H54 (cell line): ENCODE measurements at places on chromosomes 7 and 10.

DNA sequence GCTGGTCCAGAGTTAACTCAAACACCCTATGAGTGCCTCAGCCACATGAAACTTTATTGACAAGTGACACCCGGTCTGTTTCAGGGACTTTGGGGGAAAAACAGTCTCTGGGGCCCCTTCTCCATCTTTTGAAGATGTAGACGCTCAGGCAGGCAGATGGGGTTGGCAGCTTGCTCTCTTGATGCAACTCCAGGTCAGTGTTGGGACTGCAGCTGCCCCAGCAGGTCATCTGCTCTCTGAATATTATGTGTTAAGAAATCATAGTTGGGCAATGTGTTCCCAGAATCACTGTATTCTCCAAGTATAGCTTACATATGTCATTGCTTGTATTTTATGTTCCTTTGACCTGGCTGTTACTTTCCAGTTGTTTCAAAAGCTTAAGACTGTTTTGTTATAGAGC lies 544.9 kb upstream of the MGMT start:
- DNase-seq: no peak

DNA sequence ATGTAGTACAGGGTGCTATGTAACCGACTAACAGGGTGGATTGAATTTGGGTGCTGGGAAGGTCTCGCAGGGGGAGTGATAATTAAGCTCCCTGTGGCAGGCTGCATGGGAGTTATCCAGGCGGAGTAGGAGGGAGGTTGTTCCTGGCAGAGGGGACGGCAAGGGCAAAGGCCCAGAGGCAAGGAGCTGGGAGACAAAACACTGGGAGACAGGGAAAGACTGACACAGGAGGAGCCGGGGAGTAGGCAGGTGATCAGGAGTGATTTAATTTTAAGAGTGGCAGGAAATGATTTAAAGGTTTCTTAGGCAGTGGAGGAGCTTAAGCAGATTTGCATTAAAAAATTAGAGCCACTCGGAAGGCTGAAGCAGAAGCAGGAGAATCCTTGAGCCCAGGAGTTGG lies 40.7 kb upstream of the LEP start:
- DNase-seq: no peak

- no peak for DNase-seq
Observed at GRCh38 chr10:95121904-95122303, 52.6 kb upstream of the CYP2C8 start.

- DNase-seq: no peak
Observed at GRCh38 chr7:20217193-20217948, at the start of gene MACC1. Gene MACC1 (minus strand): TSS chr7:20217384. CDS start chr7:20161862, 55,522 bp downstream.

- no peak for DNase-seq
Observed at GRCh38 chr10:120689777-120690529, 161.2 kb upstream of the WDR11 start.

GRCh38 chr7:123823898-123824753 lies 20.8 kb upstream of the HYAL4 start:
- no peak for DNase-seq

- DNase-seq: no peak
Observed at GRCh38 chr7:113143486-113144257, 25.3 kb upstream of the SMIM30 start.

GRCh38 chr7:31735991-31736982 lies 49.3 kb downstream of the PPP1R17 start:
- peak; percentile 74 for DNase-seq

GRCh38 chr10:6607182-6607581 lies 27.1 kb upstream of the PRKCQ start:
- no peak for DNase-seq

DNA sequence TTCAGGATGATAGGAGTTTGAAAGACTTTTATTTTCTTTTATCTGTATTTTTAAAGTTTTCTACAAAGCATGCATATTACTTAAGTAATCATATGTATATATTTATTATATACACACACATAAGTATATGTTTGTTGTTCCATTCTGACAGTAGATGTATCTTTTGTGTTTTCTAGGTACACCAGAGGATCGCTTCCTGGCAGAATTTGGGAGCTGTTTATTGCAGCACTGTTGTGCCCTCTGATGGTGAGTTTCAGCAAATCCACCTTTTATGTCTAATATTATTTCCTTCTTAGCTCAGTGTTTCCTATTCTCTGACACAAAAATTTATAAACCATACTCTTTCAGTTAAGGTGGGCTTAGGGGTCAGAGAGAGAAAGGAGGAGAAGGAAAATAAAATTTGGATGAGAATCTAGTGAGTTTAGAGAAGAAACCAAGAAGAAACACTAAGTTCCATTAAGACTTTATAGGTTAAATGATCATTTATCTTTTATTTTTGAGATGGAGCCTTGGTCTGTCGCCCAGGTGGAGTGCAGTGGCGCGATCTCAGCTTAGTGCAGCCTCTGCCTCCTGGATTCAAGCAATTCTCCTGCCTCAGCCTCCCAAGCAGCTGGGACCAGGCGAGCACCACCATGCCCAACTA lies 59.2 kb upstream of the OIT3 start:
- peak; percentile 24 for DNase-seq

DNA sequence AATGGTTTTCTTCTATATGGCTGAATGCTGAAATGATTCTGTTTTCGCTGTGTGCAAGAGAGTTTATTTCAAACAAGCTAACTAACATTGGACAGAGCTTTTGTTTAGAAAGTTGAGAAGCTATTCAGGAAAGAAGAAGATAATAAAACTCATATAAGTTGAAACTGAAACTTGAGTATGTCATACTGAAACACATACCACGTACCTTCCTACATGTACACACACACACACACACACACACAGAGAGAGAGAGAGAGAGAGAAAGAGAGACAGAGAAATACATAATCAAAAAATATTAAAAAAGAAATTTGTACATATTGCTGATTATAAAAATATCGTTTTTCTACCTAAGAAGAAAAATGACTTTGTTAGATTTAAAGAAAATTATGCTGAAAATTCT lies 561.9 kb upstream of the KCND2 start:
- DNase-seq: no peak

GRCh38 chr10:123637326-123637880 lies 28.8 kb upstream of the GPR26 start:
- no peak for DNase-seq

DNA sequence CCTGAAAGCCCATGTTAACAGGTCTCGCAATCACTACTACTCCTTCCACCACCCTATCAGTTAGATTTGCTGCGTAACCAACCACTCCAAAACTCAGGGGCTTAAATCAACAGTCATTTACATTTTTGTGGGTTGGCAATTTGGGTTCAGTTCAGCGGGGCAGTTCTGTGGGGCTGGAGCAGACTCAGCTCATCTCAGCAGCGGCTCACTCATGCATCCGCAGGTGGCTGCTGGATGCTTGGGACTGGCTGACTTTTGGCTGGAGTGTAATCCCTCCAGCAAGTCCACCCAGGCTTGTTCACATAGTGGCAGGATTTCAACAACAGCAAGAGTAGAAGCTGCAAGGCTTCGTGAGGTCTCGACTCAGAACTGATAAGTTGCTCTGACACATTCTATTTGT lies 79.2 kb downstream of the NEUROD6 start:
- no peak for DNase-seq

- DNase-seq: no peak
Observed at GRCh38 chr7:120502132-120502531, 229.2 kb downstream of the KCND2 start.

- no peak for DNase-seq
Observed at GRCh38 chr10:99917963-99918825, 91.6 kb downstream of the DNMBP start.

- no peak for DNase-seq
Observed at GRCh38 chr10:11822026-11822756, 965 bp upstream of the PROSER2 start.

DNA sequence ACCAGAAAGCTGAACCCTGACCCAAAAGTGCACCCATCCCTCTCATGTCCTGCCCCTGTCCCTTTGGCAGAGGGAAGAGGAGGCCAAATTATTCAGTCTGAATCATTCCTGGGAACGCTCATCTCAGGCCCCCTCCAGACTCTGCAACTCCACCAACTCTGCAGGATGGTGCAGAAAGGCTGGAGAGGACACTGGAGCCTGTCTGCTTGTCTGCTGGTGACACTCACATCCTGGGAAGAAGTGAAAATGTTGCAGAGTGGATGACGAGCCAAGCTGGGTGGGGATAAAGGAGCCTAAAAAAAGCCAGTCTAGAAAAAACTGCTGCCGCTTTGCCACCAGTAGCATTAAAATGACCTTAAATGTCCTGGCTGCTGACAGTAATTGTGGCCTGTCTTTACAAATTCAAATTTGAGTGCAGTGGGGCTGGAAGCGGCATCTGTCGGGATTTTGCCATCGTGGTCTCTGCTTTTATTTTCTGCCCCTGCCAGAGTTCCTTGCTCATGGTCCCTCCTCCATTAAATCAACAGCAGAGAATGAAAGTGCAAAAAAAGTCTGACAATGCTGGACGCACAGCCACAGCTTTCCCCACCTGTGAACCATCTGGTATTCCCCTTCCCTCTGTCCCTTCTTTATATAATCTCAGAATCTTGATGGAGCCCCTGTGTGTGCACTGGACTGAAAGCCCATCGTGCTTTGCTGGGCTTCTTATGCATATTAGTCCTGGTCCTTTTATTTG lies 63.9 kb downstream of the STK17A start:
- DNase-seq: peak; percentile 42

DNA sequence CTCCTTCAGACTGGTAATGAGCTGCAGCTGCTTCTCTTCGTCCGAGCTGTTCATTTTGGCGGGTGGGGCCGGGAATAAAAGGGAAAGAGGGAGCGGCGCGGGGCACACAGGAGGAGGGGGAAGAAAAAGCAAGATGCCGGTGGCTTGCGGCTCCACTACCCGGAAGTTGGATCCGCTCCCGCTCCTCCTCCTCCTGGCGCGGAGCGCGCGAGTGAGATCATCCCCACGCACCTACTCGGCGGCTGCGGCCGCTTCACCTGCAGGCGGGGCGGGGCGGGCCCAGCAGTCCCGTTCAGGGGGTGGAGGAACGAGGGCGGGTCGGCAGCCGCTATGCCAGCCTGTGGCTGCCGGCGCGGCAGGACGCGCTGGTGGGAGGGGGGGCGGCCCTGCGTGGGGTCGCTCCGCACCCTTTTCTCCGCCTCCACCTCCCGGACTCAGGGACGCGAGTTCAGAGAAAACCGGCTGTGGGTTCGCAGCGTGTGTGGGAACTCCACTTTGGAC lies at the start of gene SHTN1:
Gene SHTN1 (minus strand): TSS at position 162 of the 501 bp plus-strand sequence. CDS start 108 bp downstream, at position 54.
- DNase-seq: peak; percentile 67
